ENCODE measurements at places on chromosomes 5 and 9. TPM values are rescaled to one million over a fixed set of nuclear protein-coding genes. Genes with fewer than 3 reads are reported as not detected.

The SELENOP gene
- total RNA-seq = not detected

The PCSK5 gene
- not detected for total RNA-seq

The GNAQ gene
- 1.4 TPM for total RNA-seq

The MVB12B gene
- 9.8 TPM for total RNA-seq

The PCDHB10 gene
- total RNA-seq = not detected

The NUTM2G gene
- total RNA-seq = not detected

The CCNO gene
- not detected for total RNA-seq

The SLC36A2 gene
- total RNA-seq = not detected

The TERT gene
- 0.39 TPM for total RNA-seq

The KYAT1 gene
- 6.4 TPM for total RNA-seq

The PTGES2 gene
- 68.0 TPM for total RNA-seq

The DCTN3 gene
- 48.2 TPM for total RNA-seq

The TTLL11 gene
- total RNA-seq = 3.9 TPM

The SSBP2 gene
- total RNA-seq = 41.7 TPM

The AJM1 gene
- 2.9 TPM for total RNA-seq

The NR5A1 gene
- not detected for total RNA-seq

The BTNL9 gene
- total RNA-seq = 173 TPM

The EGFLAM gene
- not detected for total RNA-seq

The CCDC180 gene
- 7.1 TPM for total RNA-seq

The TDRD7 gene
- 19.7 TPM for total RNA-seq

The CCL27 gene
- not detected for total RNA-seq

The WWC1 gene
- total RNA-seq = 2.0 TPM

The SHOC1 gene
- not detected for total RNA-seq

The C5orf58 gene
- total RNA-seq = not detected

The FAM221B gene
- not detected for total RNA-seq

The TAF11L2 gene
- total RNA-seq = not detected

The ZNG1C gene
- 56.2 TPM for total RNA-seq

The CARTPT gene
- total RNA-seq = not detected
